Neuronal stem cell (in vitro differentiated cells): ENCODE measurements at places on chromosomes 3 and 15.

DNA sequence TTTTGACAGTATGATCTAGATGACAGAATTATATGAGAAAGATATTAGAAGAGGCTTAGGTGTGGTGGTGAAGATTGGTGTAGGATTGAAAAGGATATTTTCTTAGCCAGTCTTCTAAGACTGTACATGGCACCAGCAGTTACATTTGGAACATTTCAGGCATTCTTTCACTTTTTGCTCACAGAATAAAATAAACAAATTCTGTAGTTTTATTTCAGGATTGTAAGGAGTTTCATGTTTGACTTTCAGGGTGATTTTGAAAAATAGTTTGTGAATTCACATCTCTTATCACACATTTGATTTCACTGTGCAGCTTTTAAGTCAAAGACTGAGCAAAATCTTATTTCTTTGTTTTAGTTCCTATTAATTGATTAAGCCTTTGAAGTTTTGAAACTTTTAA, 27.1 kb downstream of the DNAJC13 start:
- no peak for DNase-seq

DNA sequence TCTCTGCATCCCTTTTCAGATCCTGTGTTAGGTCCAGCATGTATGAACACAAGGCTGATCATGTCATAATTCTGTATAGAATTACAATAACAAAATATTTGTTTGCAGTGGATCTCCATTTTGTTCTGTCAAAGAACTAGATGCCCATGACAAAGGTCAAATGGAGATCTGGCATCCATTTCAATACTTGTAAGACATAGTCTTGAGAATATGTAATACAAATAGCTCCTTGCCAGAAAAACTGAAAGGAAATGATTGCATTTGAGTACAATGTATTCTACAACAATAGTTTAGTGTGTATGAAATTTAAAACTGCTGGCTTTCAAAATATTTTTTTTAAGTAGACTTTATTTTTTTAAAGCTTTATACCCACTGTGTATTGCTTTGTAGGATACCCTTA, 101.1 kb downstream of the CMSS1 start:
- DNase-seq, result no peak

GRCh38 chr3:56787784-56788256, 13.9 kb downstream of the ARHGEF3 start:
- DNase-seq, result no peak

GRCh38 chr15:82875411-82876003, 66.1 kb downstream of the WHAMM start:
- no peak for DNase-seq

DNA sequence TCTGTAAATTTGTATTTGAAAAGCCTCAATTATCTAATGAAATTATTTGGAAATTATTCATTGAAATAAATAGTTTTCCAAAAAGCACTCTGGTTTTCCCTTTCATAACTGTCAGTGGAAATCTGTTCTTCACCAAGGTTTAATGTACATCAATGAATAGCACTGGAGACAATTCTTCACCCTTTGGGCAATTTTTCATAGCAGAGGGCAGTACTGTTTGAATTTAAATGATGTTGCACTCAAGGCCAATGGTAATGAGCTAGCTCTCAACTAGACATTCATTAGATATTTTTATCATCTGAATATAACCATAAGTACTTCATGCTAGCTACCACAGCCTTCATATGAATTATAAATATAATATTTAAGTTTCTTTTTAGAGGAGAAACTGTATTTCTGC, 658.2 kb upstream of the CCDC54 start:
- no peak for DNase-seq

DNA sequence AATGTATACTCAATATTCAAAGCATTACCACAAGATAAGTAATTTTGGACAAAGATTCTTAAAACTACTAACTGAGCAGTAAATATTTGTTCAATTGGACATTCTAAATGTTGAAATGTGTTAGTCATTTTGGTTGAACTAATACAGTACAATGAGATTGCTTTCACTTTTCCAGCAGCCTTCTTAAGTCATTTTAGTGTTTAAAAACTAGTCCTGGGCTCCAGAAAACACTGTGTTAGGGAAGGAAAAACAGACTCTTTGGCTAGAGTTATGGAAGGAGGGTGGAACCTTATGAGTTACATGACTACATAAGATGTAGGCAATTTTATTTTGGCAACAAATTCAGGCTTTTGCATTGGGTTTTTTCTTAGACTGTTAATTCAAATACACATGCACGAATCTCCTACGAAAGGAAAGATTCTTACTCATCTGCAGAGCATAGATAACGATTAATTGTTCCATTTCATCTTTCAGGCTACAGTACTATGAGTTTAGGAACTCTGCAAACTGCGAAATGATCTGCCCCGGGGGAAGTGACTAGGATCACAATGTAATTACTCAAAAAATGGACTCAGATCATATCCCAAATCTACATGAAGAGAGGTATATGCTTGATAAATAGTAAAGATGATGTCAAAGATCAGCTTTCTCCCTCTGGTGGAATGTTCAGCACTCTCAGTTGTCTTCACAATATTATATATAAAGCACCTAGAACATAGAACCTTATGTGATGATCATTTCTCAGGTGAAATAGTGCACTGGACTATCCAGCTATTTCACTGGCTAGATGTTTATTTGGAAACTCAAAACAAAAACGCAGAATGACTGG, 492.8 kb upstream of the MDFIC2 start:
- no peak for DNase-seq
